ENCODE measurements at places on chromosomes 4 and X. TPM values are rescaled to one million over a fixed set of nuclear protein-coding genes. Genes with fewer than 3 reads are reported as not detected.

DNA sequence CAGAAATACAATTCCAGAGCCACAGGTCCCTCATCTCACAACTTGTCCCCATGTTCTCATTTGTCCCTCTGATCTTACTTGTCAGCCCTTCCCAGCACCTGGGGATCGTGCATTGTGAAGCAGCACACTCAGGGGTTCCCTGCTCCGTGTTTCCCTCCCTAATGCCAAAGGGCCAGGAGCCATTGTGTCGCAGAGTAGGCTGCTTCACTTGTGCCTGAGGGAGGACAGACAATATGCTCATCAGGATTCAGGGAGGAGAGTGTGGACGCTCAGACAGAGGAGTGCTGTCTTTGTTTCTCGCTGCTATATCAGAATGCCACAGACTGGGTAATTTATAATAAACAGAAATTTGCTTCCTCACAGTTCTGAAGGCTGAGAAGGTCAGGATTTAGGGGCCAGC, 315.3 kb downstream of the TRIML1 start:
- DNase-seq, result no peak

- no peak for DNase-seq
Observed at GRCh38 chr4:10728016-10728415, 43.4 kb upstream of the CLNK start.

The BEX5 gene
- 3.0 TPM for polyA plus RNA-seq

The PLAC8 gene
- 7.1 TPM for polyA plus RNA-seq

- DNase-seq, result no peak
Observed at GRCh38 chrX:68932611-68933010, 103.8 kb downstream of the EFNB1 start.

GRCh38 chr4:14096396-14096965, 469.0 kb upstream of the BOD1L1 start:
- no peak for DNase-seq

The GLRA2 gene
- 0.37 TPM for polyA plus RNA-seq

The MAGEB17 gene
- 0.09 TPM for polyA plus RNA-seq

- no peak for DNase-seq
Observed at GRCh38 chrX:46713672-46714490, 45.0 kb downstream of the SLC9A7 start.

- no peak for DNase-seq
Observed at GRCh38 chr4:153713866-153714646, 30.0 kb downstream of the TLR2 start.

Measured in right lung (tissue), 10 donors.